Fibroblast of skin of abdomen (primary cell): ENCODE measurements at places on chromosomes 11 and 22.

DNA sequence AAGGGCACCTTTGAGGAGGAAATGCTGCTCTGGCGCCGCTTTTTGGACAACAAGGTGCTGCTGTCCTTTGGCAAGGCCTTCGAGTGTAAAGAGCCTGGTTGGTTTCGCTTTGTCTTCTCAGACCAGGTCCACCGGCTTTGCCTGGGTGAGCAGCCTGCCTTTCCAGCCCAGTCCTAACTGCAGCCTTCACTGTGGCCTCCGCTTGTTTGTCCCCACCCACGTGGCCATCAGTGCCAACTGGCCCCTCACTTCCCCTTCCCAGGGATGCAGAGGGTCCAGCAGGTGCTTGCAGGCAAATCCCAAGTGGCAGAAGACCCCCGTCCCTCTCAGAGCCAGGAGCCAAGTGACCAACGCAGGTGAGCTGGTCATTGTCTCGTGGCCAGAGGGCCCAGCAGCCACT is 12.0 kb upstream of the EXT2 start:
- no peak for DNase-seq

DNA sequence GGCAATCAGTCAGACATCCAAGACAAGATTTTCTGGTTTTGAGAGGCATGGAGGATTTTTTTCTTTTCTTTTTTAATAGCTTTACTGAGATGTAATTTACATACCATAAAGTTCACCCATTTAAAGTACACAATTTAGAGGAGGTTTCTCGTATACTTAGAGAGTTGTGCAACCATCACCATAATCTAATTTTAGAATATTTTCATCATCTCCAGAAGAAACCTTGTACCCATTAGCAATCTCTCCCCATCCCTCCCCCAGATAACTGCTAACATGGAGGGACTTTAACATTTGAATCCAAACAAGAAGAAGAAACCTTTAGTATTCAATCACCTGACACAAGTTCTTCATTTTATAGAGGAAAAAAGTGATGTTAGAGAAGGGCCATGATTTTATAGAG is 83.6 kb downstream of the CLPB start:
- no peak for DNase-seq

GRCh38 chr22:25014896-25015755 is 62.6 kb downstream of the KIAA1671 start:
- no peak for DNase-seq

GRCh38 chr11:44282620-44283019 is 27.3 kb downstream of the ALX4 start:
- no peak for DNase-seq

DNA sequence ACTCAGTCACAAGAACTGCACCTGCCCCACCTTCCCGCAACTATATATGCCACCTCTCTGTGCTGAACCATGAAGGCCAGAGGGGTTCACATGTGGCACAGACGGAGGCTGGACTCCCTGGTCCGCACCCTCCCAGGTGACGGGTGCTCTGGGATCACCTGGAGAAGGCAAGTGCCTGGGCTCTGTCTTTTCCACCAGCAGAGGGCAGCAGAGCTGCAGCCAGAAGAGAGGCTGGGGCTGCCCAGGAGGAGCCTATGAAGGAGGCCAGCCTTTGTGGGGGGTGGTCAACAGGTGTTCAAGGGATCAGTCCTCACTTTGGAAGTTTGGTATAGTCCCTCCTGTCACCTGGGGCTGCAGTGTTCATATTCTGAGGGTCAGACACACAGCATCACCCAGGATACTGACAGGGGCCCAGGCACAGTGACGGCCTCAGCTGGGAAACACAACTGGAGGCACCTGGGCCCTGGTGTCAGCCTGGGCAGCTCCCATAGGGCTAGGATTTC is 39.2 kb upstream of the IGLL5 start:
- DNase-seq: peak; percentile 33
